ENCODE measurements at places on chromosomes 1 and 21.
A peak's percentile ranks its signal among the peaks of the same experiment; 100 is the strongest.

- DNase-seq, result peak; percentile 44
Observed at GRCh38 chr1:210233495-210234328, 1.1 kb downstream of the SERTAD4 start.

GRCh38 chr1:198253668-198254067, 96.9 kb downstream of the NEK7 start:
- DNase-seq, result no peak

DNA sequence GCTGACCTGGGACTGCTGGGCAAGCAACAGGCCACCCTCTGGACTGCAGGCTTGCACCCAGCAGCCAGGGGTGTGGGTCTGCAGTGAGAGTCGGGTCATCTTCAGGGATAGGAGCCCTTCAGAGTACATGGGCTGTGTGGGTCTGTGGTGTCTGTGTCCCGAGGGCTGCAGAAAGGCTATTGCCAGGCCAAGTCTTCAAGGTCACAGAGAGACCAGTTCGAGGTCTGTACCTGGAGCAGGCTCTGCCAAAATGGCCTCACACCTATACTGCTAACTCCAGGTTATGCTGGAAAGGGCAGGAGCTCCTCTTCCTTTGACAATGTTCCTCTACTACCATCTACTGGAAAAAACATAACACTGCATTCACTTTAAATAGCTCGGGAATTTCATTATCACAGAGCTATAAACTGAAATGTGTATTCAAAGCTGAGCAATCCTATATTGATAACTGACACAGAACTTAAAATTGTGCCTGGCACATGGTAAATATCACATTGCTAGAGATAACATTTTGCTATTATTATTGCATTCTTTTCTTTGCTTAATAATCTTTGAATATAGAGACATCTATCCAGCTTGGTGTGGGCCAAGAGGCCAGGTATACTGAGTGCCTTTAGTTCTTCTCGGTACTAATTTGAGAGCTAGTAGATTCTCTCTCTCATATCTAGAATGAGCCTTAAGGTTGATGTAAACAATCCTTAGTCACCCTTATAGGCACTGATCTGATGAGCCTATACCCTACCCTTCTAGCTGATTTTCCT, 6.9 kb upstream of the DNAH14 start:
- no peak for DNase-seq

GRCh38 chr1:21659099-21659923, 9.8 kb downstream of the RAP1GAP start:
- DNase-seq, result peak; percentile 78

Measured in caudate nucleus (tissue), 63 donors.